AG08395 (cell line): ENCODE measurements at places on chromosomes 4 and X.

DNA sequence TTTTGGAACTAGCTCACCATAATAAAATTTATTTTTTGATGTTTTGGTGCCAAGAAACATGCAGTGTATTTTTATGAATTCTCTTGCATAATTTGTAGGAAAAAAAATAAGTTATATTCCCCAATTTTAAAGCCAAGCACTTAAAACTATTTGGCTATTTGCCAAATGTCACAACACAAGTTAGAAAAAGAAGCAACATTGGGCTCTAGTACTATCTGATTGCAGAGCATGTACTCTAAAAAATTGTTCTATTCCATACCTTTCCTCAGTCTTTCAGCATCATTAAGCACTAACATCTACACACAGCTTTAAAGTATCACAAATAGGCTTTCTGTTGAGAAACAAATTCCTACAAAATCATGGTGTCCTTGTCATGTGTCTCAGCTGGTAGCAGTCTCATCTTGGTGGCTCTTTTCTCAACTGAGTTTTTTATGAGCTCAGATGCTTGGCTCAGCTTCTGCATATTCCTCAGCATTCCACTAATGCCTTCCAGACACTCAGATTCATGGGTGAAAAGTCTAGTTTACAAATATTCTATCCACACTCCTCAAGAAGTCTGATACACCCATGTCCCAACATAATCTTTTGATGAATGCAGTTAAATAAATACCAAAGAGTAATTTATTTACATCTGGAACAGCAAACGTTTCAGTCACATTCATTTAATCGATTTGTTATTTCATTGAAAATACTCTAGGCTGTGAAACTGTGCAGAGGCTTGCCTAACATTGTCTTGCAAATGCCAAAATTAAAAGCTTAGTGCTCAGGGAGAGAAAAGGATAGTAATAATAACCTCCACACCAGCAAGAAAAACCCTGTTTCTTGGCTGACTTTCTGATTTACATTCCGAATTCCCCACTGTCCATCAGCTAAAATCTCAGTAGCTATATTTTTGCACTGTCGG, 2209.9 kb downstream of the PCDH7 start:
- no peak for DNase-seq

- DNase-seq: peak; percentile 55
These were observed 6.3 kb downstream of the TMEM31 start for GRCh38 chrX:103716962-103717361.

- no peak for DNase-seq
These were observed 95.0 kb downstream of the ARX start for GRCh38 chrX:24920769-24921168.

- DNase-seq: no peak
These were observed 8.7 kb downstream of the TIMP1 start for GRCh38 chrX:47590984-47591383.

DNA sequence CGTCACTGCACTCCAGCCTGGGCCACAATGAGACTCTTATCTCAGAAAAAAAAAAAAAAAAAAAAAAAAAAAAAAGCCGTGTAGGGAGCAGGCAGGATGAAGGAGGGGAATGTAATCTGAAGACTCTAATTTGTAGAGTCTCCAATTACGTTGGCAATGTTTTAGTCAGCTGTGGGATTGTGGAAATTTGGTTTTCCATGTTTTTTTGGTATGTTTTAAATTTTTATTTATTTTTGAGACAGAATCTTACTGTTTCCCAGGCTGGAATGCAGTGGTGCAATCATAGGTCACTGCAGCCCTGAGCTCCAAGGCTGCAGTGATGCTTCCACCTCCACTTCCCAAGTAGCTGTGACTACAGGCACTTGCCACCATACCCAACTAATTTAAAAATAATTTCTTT, 56.5 kb downstream of the NSD2 start:
- DNase-seq: no peak
